Activated T-cell treated with anti-CD3 and anti-CD28 coated beads, Interleukin-2, amount 50 U/mL, for 1 hour (primary cell): ENCODE measurements at places on chromosomes 7 and 10.

DNA sequence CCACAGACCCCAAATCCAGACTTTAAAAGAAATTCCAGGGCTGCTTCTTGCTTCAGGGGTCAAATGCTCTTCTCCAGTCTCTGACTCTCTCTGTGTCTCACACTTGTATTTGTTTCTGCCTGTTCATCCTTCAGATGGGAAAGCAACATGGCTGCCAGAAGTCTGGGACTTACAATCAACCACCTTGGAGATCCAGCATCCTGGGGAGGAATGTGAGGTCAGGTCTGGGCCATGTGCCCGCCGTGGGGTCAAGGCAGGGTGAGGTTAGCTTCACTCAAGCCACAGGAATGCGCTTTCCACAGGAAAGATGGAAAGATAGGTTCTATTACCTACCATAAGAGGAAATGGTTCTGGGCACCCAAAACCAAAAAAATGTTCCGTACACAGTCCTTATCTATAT lies 34.3 kb upstream of the NPVF start:
- DNase-seq = no peak

DNA sequence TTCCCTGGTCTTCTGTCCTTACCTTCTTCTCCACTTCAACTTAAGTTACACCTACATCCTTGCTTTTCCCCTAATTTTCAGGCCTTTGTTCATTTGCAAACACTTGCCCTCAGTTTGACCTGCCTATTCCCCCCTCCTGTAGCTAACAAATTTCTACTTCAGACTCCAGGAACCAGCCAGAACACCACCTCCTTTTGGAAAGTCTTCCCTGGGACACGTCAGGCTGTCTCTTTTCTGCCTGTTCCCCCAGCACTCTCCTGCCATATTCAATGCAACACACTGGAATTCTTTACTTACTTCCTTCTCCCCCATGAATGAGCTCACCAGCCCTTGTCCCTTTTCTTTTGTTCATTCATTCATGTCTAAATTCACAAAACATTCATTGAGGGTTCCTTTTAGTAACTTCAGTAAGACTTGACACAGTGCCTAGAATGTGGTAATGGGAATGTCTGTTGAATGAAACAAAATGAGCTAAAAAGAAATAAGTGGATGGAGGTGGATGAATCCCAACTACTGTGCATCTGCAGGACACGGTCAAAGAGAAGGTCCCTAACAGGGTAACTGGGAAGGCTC lies 478.0 kb downstream of the KCNMA1 start:
- DNase-seq = no peak

DNA sequence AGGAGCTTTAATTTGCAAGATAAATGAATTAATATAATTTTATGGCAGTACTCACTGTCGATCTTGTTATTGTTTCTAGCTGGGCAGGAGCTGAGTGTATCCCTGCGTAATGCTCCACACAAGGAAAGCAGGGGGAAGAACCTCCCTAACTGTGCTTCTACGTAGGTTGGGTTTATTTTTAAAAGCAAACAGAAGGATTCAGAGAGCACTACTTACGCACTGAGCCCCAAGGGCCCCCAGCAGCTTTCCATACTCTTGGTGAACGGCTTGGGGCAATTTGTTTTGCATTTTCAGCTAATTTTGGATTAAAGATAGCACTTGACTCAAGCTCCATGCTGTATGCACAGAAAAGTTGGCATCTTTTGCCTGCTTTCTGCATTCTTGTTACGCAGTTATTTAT lies 9.6 kb downstream of the DUSP5 start:
- no peak for DNase-seq

GRCh38 chr10:132627666-132628531 lies 90.3 kb downstream of the INPP5A start:
- DNase-seq = no peak

DNA sequence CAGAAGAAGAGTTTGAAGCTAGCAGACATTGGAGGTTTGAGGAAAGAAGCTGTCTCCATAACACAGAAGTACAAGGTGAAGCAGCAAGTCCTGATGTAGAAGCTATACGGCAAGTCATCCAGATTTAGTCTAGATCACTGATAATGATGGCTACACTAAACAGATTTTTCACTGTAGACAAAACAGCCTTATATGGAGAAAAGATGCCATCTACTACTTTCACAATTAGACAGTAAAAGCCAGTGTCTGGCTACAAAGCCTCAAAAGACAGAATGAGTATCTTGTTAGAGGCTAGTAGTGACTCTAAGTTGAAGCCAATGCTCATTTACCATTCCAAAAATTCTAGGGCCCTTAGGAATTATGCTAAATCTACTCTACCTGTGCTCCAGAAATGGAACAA lies 85.1 kb downstream of the SNX13 start:
- DNase-seq = no peak
